ENCODE measurements at places on chromosomes 16 and 17. TPM values are rescaled to one million over a fixed set of nuclear protein-coding genes. Genes with fewer than 3 reads are reported as not detected.

DNA sequence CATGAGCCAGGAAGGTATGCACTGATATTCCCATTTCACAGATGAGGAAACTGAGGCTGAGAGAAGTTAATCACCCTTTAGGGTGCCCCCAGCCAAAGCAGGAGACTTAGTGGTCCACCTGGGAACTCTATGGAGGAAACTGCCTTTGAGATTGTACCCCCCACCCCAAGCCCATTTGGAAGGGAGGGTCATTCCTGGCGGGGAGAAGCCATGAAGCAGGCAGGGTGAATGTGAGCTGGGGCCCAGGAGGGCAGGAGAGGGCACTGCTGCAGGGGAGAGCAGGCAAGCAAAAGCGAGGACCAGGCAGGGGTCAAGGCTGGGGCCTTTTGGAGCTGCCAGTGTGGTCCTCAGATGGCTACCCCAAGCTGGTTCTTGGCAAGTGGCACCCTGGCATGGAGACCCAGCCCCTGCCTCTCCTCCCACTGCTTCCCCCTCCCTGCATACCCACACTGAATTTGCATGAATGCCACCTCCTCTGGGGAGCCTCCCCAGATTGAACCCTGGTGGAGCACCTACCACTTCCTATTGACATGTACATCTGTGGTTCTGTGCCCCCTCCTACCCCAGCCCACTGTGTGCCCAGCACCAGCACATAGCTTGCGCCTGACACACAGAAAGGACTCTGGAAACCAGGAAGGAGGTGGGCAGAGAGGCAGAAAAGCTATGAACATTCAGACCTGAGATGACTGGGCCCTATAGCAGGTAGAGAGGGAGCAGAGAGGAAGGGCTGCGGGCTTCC lies 965 bp upstream of the TMC6 start:
- peaks cover 3% of the 10 kb centered on the region for H3K4me1 ChIP-seq
- no peak overlapping the region for H3K4me3 ChIP-seq
- H3K36me3 ChIP-seq, result no peaks in the 10 kb centered on the region
- peak overlapping the region; percentile 80 for H3K27ac ChIP-seq

DNA sequence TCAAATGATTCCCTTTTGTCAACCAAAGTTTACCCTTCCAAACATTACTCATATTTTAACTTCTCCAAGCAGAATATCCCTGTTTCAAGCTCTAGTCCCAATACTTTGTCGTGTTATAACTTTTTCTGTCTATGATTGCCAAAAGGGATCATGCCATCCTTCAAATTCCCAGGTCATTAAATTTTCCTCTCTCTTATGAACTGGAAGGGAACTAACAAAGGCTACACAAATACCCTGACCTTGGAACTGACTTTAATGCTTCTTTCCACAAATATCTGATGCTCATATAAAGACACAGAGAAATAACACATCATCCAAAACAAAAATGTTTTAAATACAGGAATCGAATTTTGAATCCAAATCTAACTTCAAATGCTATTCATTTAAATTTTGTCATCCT lies 1352.7 kb downstream of the CDH11 start:
- no peaks in the 10 kb centered on the region for H3K4me1 ChIP-seq
- no peak for DNase-seq
- H3K36me3 ChIP-seq, result no peaks in the 10 kb centered on the region
- no peak overlapping the region for H3K4me3 ChIP-seq
- no peaks in the 10 kb centered on the region for H3K27me3 ChIP-seq

DNA sequence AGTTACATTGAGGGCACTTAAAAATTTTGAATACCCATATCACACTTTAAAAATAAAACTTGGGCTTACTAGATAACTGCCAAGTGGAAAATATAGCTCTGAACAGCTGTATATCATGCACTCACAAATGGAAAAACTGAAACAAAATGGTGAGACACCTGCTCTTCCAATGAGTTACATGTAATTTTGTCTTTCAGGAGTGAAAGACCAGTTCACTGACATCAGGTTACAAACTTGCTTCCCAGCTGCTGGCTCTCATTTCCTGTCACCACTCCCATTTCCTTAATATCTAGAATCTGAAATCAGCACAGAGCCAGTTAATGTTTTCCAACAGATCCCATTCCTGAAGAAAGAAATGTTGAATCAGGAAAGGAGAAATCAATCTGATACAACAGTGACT lies 10.8 kb downstream of the CSNK2A2 start:
- H3K27ac ChIP-seq, result no peak overlapping the region
- H3K36me3 ChIP-seq, result peaks cover 31% of the 10 kb centered on the region
- no peaks in the 10 kb centered on the region for H3K4me1 ChIP-seq
- DNase-seq, result no peak

GRCh38 chr16:52293204-52293603 lies 253.7 kb downstream of the TOX3 start:
- DNase-seq, result no peak
- H3K4me1 ChIP-seq, result peaks cover 31% of the 10 kb centered on the region
- no peaks in the 10 kb centered on the region for H3K36me3 ChIP-seq
- no peaks in the 10 kb centered on the region for H3K27me3 ChIP-seq
- no peak overlapping the region for H3K27ac ChIP-seq

- H3K4me3 ChIP-seq, result no peak overlapping the region
- H3K27me3 ChIP-seq, result no peaks in the 10 kb centered on the region
- no peak for DNase-seq
Observed at GRCh38 chr16:74901606-74902005, 83.3 kb downstream of the WDR59 start.

The PITPNM3 gene
- polyA plus RNA-seq, result 1.8 TPM

The TLCD2 gene
- polyA plus RNA-seq, result 4.3 TPM

The KRTAP9-1 gene
- not detected for polyA plus RNA-seq

Measured in liver (tissue), 10 donors.